Activated CD4-positive, alpha-beta T cell treated with anti-CD3 and anti-CD28 coated beads, Interleukin-2, amount 50 U/mL, for 4 hours (primary cell): ENCODE measurements at places on chromosomes 13 and 19.

GRCh38 chr13:39451860-39452301 lies 151.1 kb downstream of the LHFPL6 start:
- DNase-seq: no peak

GRCh38 chr13:77370888-77371287 lies 44.0 kb upstream of the MYCBP2 start:
- no peak for DNase-seq

DNA sequence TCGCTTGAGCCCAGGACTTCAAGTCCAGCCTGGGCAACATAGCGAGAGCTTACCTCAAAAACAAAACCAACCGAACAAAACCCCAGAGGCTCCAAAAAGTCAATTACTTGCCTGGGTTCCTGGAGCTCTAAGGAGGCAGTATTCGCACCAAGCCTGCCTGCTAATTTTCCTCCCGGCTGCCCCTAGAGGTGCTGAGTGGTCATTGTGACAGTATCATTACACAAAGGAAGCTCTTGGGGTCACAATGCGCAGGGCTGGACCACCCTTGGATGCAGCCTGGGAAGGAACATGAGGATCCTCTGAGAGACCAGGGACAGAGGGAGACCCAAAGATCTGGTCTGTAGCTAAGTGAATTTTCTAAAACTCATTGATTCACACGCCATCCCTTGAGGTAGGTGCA lies 8.5 kb upstream of the PEX11G start:
- DNase-seq: no peak

- no peak for DNase-seq
Observed at GRCh38 chr13:44051918-44052675, 172.4 kb downstream of the LACC1 start.

DNA sequence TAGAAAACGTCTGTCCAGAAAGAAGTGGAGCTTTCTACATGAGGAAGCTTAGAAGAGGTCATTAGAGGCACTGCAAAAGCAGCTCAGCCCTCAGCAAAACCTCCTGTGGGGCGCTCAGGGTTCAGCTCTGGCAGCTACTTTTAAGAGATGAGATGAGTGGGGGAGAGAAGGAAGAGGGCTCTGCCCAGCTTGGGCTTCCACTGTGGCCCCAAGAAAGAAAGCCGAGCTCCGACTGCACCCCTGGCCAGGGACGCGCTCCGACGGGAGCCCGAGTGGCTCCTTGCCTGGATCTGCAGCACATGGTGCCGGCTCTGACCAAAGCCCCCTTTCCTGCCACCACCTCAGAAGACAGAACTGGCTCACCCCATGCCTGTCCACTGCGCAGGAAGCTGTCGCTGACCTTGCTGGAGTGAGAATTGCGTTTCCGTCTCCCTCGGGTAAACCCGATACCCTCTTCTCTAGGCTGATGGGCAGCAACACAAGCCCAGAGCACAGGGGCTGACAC lies 36.4 kb downstream of the NAXD start:
- no peak for DNase-seq

DNA sequence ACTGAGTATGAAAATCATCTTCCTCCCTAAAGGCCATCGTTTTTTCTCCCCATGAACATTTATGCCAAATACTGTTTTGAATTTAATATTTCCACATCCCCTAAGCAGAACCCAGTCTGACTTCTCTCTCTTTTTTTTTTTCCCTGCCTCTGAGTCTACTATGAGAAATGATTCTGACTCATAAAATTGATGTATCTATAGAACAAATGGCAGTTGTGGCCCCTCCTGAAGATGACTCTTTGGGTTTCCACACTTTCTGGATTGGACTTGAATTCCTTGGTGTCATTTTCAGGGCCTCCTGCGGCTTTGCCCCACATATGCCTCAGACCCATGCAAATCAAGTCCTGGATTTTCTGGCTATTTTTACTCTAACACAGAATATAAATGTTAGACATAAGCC lies 22.7 kb upstream of the NAXD start:
- no peak for DNase-seq

- peak; percentile 62 for DNase-seq
Observed at GRCh38 chr13:77026255-77026860, 601 bp downstream of the FBXL3 start.

- no peak for DNase-seq
Observed at GRCh38 chr13:111168107-111168506, 53.0 kb downstream of the ARHGEF7 start.

DNA sequence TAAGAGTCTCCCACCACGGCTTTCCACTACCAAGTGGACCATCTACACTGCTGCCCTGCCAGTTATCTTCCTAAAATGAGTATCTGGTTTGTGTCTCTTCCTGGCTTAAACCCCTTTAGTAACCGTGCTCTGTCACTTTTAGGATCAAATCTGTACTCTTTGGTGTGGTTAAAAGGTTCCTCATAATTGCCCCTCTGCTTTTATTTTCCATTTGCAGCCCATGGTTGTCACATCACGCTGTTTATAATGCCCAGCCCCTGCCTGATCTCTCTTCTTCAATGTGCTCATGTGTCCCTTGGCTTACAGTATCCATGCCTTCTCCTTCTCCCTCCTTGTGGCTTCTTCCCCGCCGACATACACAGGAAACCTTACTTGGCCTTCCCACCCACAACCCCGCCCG lies 100.1 kb downstream of the DGKH start:
- no peak for DNase-seq

DNA sequence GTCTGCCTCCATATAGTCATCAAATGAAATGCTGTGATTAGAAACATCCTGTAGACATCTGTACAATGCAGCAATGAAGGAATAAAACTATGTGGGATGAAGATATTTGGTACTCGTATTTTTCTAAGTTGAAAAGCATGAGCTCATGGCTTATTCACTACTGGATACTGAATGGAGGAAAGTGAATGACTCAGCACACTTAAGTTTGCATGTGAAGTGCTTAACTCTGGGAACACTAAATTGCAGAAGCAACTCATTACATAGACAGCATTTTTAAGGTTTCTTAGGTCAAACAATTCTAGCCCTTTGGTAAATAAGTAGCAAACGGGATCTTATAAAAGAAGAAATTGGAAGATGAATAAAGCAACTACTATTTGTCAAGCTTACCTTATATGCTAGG lies 429.0 kb upstream of the MIR17HG start:
- no peak for DNase-seq

DNA sequence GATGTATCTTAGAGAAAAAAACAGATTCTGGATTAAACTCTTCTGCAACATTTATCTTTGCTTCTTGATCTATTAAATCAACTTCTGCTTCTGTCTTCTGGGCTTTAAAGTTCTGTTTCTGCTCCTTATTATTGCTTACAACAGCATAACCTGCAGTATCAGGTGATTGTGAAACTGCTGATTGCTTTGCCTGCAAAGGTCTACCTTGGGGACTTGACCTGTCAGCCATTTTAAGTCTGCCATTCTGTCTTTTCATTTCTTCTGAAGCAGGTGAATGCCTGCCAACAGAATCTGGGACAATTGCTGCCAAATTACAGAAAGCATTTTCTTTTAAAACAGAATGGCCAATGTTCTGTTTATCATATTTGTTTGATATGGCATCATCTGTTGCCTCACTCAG lies 31.1 kb downstream of the TEX30 start:
- no peak for DNase-seq

DNA sequence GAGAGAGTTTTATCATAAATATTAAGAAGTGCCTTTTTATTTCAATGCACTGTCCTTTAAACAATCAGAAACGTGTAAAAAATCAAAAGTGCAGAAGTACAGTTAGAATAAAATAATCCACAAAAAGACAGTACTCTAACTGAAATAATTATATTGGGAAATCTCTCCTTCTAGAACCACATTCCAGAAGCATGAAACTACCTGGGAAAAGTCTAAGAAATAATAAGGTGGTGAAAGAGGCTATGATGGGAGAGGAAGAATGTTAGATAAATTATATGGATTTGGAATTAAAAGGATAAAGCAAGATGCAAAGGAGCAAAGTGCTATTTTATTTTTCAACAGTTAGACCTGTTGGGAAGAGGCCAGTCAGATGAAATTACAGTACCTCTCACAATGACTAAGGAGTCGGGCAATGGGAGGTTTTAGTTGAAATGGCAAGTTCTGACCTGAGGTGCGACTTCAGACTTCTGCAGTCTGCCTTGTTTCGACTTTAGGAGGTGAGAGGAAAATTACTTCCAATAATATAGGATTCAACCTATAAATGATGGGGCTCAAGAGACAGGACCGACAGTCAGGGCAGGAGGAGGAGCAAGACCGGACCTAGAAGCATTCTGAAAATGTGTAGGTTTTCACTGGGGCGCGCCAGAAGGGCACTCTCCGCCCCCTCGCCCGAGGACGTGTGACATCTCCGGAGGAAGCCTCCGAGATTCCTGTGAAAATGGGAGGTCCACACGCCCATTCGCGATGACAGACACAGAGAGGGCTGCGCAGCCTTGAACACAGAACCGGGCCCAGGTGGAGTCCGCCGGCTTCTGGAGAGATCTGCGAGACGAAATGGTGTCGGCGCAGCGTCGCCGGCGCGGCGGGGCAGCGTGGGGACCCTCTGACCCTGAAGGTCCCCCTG lies 717 bp downstream of the SPRYD7 start:
- DNase-seq: peak; percentile 8

GRCh38 chr13:55660851-55661250 lies 1479.9 kb upstream of the PRR20A start:
- no peak for DNase-seq

GRCh38 chr13:53197424-53197823 lies 168.8 kb downstream of the OLFM4 start:
- no peak for DNase-seq

DNA sequence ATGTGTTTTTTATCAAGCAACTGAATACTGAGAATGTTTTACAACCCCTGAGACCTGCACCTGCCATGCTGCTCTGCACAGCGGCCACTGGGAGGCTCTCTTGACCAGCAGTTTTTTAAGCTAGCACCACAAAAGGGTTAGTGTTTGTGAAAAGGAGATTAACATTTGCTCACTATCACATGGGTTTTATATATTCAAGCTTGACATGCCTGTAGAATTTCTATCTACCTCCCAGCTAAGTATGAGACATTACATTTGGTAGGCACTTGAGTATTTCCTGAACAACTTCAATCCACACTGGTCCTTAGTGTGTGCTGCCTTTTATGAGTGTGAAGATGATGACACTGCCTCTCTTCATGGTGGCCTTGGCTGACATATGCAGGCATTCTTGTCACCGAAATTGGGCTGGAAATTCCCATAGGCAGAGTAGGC lies 1238.9 kb downstream of the UQCRFS1 start:
- DNase-seq: no peak

DNA sequence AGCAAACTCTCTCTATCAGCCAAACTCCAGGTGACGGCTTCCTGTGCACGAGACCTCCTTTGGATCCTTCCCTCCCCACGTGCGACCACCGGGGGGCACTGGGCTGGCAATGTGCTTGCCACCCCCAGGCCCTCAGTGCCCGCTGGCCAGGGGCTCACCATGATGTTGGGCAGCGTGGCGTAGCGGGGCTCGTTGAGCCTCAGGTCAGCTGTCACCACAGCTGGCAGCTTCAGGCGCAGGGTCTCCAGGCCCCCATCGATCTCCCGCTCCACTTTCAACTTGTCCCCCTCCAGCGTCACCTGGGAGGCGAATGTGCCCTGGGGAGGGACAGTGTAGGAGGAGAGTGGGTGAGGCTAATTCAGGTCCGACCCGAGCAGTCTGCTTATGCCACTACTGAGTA lies 4.8 kb upstream of the VSIG10L start:
- no peak for DNase-seq

DNA sequence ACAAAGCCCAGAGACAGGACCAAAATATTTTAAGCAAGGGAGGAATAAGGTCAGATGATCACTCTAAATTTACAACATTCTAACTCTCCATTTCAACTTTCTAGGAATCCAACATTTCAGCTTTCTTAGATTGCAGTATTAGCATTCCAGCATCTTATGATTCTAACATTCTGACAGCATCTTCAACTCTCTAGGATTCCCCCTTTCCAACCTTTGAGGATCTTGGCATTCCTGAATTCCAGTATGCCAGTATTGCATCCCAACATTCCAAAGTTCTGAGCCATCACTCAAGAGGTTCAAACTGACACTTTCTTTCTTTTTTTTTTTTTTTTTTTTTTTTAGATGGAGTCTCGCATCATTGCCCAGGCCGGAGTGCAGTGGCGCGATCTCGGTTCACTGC lies 13.8 kb downstream of the TGFB1 start:
- no peak for DNase-seq

GRCh38 chr13:56718791-56719190 lies 421.9 kb upstream of the PRR20A start:
- no peak for DNase-seq

DNA sequence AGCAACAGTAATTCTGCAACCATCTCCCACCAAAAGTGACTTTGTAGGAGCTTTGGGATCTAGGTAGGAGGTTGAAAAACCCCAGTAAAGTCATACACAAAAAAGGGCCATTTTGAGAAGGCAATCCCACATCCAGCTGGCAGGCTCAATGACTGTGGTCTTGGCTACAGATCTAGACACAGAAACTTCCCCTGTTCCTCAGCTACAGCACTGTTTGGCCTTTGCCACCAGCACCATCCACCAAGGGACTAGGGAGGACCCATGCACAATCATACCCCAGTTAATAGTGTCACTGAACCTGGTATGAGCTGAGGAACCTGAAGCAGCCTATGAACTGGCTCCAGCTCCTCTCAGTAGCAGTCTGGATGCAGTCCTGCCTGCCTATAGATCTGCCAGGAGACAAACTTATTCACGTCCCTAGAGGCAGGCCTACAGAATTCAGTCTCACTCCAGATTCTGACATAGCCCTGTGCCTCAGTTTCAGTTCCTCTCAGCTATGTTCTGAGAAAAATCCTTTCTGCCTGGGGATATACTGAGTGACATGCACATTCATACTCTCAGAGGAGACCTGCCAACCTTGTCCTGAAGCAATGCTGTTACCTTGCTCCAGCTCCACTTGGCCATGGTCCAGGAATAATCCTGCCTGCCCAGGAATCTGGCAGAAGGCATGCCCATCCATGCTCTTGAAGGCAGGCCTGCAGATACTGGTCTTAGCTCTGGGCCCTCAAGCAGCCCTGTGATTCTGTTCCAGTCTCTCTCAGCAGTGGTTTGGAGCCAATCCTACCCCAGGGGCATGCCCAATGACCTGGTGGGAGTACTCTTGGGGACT lies 2048.3 kb upstream of the PCDH20 start:
- DNase-seq: no peak

DNA sequence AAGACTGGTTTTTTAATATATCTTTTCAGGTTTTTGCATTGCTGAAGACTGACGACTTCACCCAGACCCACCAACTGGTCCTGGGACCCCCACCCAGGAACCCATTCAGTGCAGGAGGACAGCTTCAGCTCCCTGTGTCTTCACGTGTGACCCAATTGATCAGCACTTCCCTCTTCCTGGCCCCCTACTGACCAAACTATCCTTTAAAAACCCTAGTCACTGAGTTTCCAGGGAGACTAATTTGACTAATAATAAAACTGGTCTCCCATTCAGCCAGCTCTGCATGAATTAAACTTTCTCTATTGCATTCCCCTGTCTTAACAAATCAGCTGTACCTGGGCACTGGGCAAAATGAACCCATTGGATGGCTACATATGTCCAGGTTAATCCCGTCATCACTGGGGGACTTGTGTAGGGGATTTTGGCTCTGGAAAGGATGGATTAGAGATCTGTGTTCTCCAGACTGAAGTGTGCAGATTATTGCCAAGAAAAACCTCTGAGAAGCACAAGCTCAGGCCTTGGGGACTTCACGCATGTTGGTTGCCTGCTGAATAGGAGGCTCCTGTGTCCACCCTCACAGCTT lies 16.3 kb upstream of the PARP4 start:
- DNase-seq: no peak
